ENCODE measurements at places on chromosomes 12 and 14. TPM values are rescaled to one million over a fixed set of nuclear protein-coding genes. Genes with fewer than 3 reads are reported as not detected.

JAG2 gene
- total RNA-seq: 0.53 TPM

ZNF140 gene
- total RNA-seq: 8.2 TPM

TAS2R19 gene
- not detected for total RNA-seq

CDH24 gene
- 5.0 TPM for total RNA-seq

LTB4R gene
- total RNA-seq: under 0.01 TPM

TMEM52B gene
- total RNA-seq: 10.4 TPM

SIX6 gene
- not detected for total RNA-seq

KRT85 gene
- not detected for total RNA-seq

TAS2R13 gene
- not detected for total RNA-seq

GPR132 gene
- not detected for total RNA-seq

RIC8B gene
- 10.4 TPM for total RNA-seq

MYH6 gene
- total RNA-seq: not detected

All from myometrial cell (primary cell).